ENCODE measurements at places on chromosomes 2 and 18.

- no peak for DNase-seq
Measured at GRCh38 chr2:230678451-230678850, 34.2 kb upstream of the CAB39 start.

GRCh38 chr2:241558532-241559322 lies at the start of gene BOK:
BOK (plus strand) TSS chr2:241558745; CDS start chr2:241559484, 739 bp downstream.
- no peak for DNase-seq

DNA sequence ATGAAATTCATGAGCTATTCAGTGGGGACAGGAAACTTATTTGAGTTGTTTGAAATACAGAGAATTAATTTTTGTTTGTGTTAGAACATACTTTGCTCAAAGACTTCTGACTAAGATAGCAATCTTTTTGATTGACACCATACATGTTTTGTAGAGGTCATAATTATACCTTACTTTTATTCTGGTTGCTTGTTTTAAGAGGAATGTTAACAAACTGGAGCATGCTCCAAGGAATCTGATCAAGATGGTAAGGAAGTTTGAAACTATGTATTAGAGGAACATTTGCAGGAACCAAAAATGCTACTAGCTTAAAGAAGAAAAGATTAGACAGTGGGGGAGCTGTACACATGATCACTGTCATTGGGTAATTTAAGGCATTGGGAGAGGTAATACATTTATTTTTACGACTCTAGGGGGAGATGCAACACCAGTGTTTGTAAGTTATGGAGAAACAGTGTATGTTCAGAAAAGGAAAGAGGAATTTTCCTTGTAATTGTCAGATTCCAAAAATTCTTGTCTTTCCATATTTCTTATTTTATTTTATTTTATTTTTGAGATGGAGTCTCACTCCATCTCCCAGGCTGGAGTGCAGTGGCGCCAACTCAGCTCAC lies 8.0 kb downstream of the AGFG1 start:
- DNase-seq: no peak

DNA sequence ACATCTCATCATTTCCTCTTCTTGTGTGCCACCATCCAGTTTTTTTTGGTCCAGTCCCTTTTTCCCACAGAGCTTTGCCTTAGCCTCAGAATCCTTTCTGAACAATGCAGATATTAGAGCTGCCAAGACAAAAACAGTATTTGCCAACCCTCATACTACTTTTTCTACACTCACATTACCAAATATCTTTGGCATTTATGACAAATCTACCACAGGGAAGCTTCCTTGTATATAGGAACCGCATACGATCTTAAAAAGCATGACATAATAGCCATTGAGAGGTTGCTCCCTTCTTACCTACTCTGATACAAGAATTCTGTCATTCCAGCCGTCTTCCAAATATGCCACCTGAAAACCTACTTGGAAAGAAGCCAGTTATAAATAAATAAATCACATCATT lies 9.4 kb downstream of the ZNF24 start:
- DNase-seq: no peak

- no peak for DNase-seq
Measured at GRCh38 chr2:238613610-238614009, 186.9 kb downstream of the ASB1 start.
